Upper lobe of left lung (tissue), 6 donors: ENCODE measurements at places on chromosomes 2 and 18.

GRCh38 chr2:164079258-164079657, 343.4 kb upstream of the FIGN start:
- H3K27me3 ChIP-seq: no peaks in the 10 kb centered on the region
- no peak for DNase-seq
- no peaks in the 10 kb centered on the region for H3K36me3 ChIP-seq
- no peak overlapping the region for H3K27ac ChIP-seq
- no peaks in the 10 kb centered on the region for H3K4me1 ChIP-seq

DNA sequence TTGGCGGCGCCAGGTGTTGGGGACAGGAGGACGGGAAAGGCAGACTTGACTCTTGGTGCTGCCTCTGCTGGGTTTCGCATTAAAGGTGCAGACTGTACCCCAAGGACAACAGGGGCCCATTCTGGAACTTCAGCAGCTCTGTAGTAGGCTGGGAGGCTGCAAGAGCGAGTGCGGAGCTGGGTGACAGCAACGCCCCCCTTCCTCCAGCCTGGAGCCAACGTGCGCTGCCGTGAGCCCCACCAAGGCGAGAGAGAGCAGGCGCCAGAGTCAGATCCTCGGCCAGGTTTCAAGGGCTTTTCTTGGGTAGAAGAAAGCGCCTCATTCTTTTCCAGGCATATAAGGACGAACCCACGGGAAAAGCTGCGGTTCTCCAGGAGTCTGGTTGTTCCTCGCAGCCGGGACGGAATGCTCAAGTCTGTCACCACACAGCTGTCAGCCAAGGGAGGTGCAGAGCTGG, 1.9 kb downstream of the DOK6 start:
- H3K4me3 ChIP-seq: peak overlapping the region; percentile 48
- H3K36me3 ChIP-seq: no peaks in the 10 kb centered on the region
- DNase-seq: peak; percentile 28
- H3K27me3 ChIP-seq: peaks cover 12% of the 10 kb centered on the region

DNA sequence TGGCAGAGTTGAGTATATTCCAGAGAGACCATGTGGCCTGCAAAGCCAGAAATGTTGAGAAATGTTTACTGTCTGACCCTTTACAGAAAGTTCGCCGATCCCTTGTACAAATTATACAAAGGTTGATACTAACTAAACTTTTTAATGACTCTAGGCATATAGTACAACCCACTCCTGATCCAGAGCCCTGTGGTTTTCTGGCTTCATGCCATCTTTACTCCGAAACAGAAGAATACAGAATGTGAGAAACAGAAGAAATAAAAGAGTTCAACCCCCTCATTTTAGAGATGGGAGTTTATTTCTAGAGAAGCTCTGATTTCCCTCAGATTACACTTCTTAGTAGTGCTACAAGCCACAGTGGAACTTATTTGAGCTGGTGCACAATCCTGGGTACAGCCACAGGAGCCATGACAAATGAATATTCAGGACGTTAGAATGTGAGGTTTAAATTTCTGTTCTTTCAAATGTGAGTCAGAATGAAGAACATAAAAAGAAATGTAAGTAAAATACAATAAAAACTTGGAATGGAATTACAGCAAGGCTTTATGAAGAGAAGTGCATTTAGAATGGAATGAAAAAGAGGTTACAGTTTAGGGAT, 38.0 kb upstream of the SMCHD1 start:
- no peaks in the 10 kb centered on the region for H3K27me3 ChIP-seq
- no peaks in the 10 kb centered on the region for H3K4me1 ChIP-seq
- H3K4me3 ChIP-seq: no peak overlapping the region
- H3K36me3 ChIP-seq: no peaks in the 10 kb centered on the region

- H3K36me3 ChIP-seq: no peaks in the 10 kb centered on the region
- H3K27ac ChIP-seq: peak overlapping the region; percentile 7
- H3K4me3 ChIP-seq: no peak overlapping the region
- no peaks in the 10 kb centered on the region for H3K27me3 ChIP-seq
- no peak for DNase-seq
- H3K4me1 ChIP-seq: peaks cover 50% of the 10 kb centered on the region
Measured at GRCh38 chr2:68762100-68762499, 27.5 kb downstream of the ARHGAP25 start.

DNA sequence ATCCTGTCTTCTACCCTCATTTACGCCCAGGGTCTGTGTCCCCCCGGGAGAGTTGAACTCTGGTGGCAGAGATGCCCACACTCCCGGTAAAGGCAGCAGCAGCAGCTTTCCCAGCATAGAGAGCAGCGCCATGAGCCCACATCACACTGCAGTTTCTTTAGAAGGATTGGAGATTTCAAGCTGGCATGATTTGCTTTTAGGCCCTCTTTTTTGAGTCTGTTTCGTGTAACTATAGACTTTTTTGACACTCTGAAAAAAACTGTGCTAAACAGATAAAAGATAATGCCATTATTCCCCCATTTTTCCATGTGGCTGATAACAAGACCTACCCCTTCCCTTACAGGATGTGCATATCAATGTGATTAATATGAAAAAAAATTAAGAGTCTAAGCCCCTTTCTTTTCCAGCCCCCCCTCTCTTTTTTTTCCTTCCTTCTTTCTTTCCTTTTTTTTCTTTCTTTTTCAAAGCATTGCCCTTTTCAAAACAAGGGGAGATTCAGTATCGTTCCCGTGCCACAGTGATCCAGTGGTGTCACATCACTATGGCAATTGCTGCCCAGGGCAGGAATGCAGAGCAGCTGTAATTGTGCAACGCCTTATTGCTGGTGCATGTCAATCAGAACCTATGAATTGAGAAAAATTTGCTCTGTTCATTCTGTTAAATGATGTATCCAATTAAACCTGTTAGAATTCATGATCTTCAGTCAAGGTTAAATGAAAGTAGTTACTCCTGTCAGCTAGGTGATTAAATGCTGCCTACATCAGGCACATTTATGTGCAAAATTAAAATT, 104.5 kb downstream of the CDCA7 start:
- H3K36me3 ChIP-seq: no peaks in the 10 kb centered on the region
- no peak overlapping the region for H3K27ac ChIP-seq
- no peak overlapping the region for H3K4me3 ChIP-seq
- H3K4me1 ChIP-seq: no peaks in the 10 kb centered on the region
- no peaks in the 10 kb centered on the region for H3K27me3 ChIP-seq
- no peak for DNase-seq

- H3K27ac ChIP-seq: peak overlapping the region; percentile 94
- H3K4me3 ChIP-seq: no peak overlapping the region
- H3K4me1 ChIP-seq: peaks cover 76% of the 10 kb centered on the region
- no peaks in the 10 kb centered on the region for H3K36me3 ChIP-seq
Measured at GRCh38 chr2:96533292-96534073, 3.1 kb upstream of the ARID5A start.

DNA sequence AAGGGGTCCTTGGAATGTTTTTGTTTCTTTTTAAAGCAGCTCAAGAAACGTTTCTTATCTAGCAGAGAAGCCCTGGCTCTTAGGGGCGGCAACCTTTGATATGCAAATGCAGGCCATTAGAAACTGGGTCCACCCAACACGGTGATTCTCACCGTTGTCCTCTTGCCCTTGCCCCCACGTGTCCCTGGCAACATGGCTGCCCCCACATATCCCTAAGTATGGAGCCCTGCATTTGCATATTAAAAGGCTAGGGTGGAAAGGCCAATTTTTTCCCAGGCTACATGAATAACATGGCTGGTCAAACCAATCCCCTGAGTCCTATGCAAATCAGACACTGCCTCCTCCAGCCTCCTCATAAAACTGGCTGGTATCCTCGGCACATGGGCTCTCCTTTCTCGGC, 230.1 kb upstream of the SPOPL start:
- H3K4me3 ChIP-seq: no peak overlapping the region
- no peak for DNase-seq
- no peak overlapping the region for H3K27ac ChIP-seq
- no peaks in the 10 kb centered on the region for H3K36me3 ChIP-seq

DNA sequence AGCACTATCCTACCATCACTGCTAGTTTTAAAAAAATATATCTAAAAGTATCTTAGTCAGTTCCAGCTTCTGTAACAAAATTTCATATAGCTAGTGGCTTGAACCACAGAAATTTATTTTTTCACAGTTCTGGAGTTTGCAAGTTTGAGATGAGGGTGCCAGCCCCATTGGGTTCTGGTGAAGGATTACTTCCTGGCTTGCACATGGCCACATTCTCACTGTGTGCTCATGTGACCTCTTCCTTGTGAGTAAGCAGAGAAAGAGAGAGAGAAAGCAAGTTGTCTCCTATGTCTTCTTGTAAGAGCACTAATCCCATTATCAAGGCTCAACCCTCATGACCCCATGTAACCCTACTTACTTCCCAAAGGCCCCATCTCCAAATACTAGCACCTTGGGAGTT, 158.9 kb downstream of the DOK6 start:
- H3K27me3 ChIP-seq: no peaks in the 10 kb centered on the region
- DNase-seq: no peak
- H3K27ac ChIP-seq: no peak overlapping the region
- H3K4me1 ChIP-seq: no peaks in the 10 kb centered on the region
- H3K36me3 ChIP-seq: no peaks in the 10 kb centered on the region
- H3K4me3 ChIP-seq: no peak overlapping the region

- H3K27me3 ChIP-seq: no peaks in the 10 kb centered on the region
- no peak for DNase-seq
- no peak overlapping the region for H3K27ac ChIP-seq
- no peak overlapping the region for H3K4me3 ChIP-seq
- no peaks in the 10 kb centered on the region for H3K36me3 ChIP-seq
Measured at GRCh38 chr2:39706945-39707344, 41.2 kb downstream of the TMEM178A start.

DNA sequence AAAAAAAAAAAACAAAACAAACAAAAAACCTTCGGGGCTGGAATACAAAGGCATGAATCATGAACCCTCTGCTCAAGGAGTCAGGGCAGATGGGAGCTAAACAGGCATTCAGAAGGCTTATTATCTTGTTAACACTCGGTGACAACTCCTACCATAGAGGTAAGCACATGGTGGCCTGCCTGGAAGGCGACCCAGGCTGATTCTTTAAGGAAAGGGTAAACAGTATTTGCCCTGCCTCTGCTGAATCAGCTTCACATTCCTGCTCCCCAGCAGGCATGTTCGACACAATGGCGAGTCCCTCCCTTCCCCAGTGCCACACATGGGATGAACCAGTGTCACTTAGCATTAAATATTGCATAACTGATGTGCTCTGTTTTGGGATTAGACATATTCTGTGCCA, 191.9 kb downstream of the ARL4C start:
- H3K27ac ChIP-seq: no peak overlapping the region
- no peaks in the 10 kb centered on the region for H3K27me3 ChIP-seq
- H3K4me1 ChIP-seq: no peaks in the 10 kb centered on the region
- H3K36me3 ChIP-seq: no peaks in the 10 kb centered on the region
- H3K4me3 ChIP-seq: no peak overlapping the region
- DNase-seq: no peak

GRCh38 chr2:171807119-171807518, 86.9 kb downstream of the SLC25A12 start:
- no peak for DNase-seq
- no peak overlapping the region for H3K27ac ChIP-seq
- no peaks in the 10 kb centered on the region for H3K4me1 ChIP-seq
- no peaks in the 10 kb centered on the region for H3K27me3 ChIP-seq
- peaks cover 4% of the 10 kb centered on the region for H3K36me3 ChIP-seq

DNA sequence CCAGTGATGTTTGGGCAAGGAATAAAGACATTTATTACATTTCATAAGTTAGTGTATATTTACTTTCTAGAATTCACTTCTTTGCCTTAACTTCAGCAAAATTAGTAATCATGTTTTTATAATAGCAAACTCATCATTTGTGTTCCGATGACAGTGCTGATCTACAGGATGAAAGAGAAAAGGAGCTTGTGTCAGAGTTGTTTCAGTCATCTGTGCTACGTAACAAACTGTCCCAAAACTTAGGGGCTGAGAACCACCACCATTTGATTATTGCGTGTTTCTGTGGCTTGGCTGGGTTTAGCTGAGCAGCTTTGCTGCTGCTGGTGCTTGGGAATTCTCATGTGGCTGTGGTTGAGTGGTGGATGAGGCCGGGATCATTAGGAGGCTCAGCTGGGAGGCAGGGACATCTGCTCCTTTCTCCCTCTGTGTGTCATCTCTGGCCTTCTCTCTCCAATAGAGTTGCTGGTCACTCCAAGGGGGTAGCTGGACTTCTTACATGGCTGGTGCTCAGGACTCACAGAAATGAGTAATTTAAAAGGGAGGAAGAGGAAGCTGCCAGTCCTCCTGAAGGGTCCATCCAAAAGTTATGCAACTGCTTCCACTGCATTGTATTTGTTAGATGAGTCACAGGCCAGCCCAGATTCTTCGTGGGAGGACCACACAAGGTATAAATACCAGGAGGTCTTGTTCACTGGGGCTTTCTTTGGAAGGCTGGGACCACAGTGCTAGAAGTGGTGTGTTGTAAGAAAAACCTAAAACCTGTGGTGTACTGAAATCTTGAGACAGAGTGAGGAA, 43.4 kb upstream of the HAAO start:
- H3K4me1 ChIP-seq: no peaks in the 10 kb centered on the region
- no peaks in the 10 kb centered on the region for H3K36me3 ChIP-seq
- no peak overlapping the region for H3K4me3 ChIP-seq
- H3K27me3 ChIP-seq: no peaks in the 10 kb centered on the region

GRCh38 chr2:148770047-148770446, 105.0 kb upstream of the KIF5C start:
- H3K36me3 ChIP-seq: peaks cover 30% of the 10 kb centered on the region
- H3K27ac ChIP-seq: no peak overlapping the region
- no peak for DNase-seq
- H3K4me3 ChIP-seq: no peak overlapping the region
- no peaks in the 10 kb centered on the region for H3K4me1 ChIP-seq

DNA sequence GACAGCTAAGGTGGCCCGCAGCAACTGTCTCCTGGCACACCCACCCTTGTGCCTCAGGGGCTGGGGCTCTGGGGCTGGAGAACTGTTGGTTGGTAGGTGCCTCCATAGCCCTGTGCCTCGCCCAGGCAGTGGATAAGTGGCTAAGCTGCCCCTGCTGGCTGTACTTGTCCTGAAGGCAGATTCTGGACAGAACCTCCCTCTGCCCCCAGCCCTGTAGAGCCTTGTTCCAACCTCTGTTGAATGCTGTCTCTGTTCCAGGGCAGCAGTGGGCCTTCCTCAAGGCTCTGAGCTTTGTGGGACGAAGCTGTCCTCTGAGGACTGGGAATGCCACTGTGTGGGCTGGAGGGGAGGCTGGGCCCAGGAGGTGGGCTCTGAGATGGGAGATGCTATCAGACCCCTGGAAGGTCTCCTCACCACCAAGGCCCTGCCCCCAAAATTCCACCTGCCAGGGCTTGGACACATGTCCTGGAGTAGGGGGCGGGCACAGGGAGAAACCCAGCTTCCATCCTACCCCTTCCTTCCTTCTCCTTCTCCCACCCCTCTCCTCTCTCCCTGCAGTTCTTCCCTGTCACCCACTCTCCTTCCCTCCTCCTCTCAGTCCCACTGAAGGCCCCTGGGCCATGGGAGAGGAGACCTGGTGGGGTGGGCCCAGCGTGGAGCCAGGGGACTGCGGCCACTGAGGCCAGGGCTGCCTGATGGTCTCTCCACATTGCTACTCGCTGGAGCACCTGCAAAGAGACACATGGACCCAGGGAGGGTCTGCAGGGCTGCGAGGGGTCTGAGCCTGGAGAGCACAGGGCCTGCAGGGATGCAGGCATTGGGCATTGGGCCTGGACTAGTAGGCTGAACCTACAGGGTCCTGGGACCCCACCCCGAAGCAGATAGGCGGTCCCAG, 1.7 kb upstream of the PDCD1 start:
- peaks cover 7% of the 10 kb centered on the region for H3K27me3 ChIP-seq
- H3K27ac ChIP-seq: peak overlapping the region; percentile 84
- peaks cover 9% of the 10 kb centered on the region for H3K4me1 ChIP-seq
- H3K4me3 ChIP-seq: peak overlapping the region; percentile 2
